ENCODE measurements at places on chromosomes 12 and 14.

GRCh38 chr12:97968641-97969197 lies 506.1 kb downstream of the RMST start:
- DNase-seq = no peak

DNA sequence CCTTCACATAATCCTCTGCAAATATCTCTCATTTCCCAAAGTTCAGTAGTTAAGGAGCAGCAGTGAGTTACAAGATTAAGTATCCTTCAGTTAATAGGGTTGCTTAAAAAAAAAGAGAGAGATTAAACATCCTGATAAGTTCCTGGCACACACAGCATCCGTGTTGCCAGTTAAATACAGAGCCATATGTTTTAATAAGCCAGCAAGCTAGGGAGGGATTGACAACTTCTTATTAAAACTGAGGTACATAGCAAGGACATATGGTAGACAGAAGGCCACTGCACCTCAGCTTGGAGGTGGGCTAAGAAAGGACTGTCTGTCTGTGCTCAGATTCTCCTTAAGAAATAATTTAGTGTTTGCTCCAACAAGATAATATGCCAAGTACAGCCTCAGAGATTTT lies 9.6 kb upstream of the TMEM30B start:
- DNase-seq = no peak

- DNase-seq = no peak
These were observed 205.4 kb downstream of the RASSF9 start for GRCh38 chr12:85630851-85631250.

DNA sequence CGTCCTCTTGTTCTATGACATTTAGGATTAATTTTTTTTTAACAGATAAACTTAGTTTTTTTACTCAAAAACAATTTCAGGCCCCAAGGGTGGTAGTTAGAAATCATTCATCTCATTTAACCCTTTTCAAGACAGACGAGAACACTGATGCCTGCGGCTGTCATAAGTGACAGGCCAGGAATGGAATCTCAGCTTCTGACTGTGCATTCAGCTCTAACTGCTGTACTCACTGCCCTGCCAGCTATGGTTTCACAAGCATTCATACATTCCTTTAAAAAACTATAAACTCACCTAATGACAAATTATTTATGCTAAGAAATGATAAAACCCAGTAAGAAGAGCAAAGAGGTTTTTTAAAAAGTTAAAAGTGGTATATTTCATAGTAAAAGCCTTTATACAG lies 8.8 kb downstream of the DENND5B start:
- no peak for DNase-seq

Measured in suppressor macrophage (primary cell).